ENCODE measurements at places on chromosomes 2 and 18. TPM values are rescaled to one million over a fixed set of nuclear protein-coding genes. Genes with fewer than 3 reads are reported as not detected.

- H3K27me3 ChIP-seq = no peaks in the 10 kb centered on the region
- no peaks in the 10 kb centered on the region for H3K36me3 ChIP-seq
- H3K4me1 ChIP-seq = no peaks in the 10 kb centered on the region
- DNase-seq = no peak
Observed at GRCh38 chr2:8479298-8479697, 202.6 kb upstream of the ID2 start.

The MLPH gene
- not detected for polyA plus RNA-seq

- no peaks in the 10 kb centered on the region for H3K27me3 ChIP-seq
- peaks cover 2% of the 10 kb centered on the region for H3K4me1 ChIP-seq
- H3K36me3 ChIP-seq = no peaks in the 10 kb centered on the region
- no peak for DNase-seq
- H3K4me3 ChIP-seq = no peak overlapping the region
Observed at GRCh38 chr2:112601754-112602153, 17.3 kb downstream of the CHCHD5 start.

DNA sequence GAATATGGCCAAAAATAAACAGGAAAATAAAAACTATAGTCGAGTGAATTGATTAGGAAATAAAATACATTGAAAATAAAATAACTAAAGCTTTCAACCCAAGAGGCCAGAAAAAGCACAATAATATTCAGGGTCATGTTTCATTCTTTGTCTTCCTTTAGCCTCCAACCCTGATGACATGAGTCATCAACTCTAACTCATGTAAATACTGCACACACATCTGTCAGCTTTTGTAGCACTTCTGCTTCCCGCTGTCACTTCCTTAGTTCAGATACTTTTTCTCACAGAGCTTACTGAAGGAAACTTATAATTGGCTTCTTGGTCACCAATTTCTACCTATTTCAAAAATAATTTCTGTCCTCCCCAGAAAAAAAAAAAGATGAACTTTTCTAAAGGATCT lies 112.8 kb downstream of the UPP2 start:
- peak; percentile 82 for DNase-seq
- peaks cover 8% of the 10 kb centered on the region for H3K4me1 ChIP-seq
- no peak overlapping the region for H3K4me3 ChIP-seq
- peaks cover 4% of the 10 kb centered on the region for H3K27me3 ChIP-seq

- H3K4me1 ChIP-seq = no peaks in the 10 kb centered on the region
- peaks cover 4% of the 10 kb centered on the region for H3K27me3 ChIP-seq
- no peaks in the 10 kb centered on the region for H3K36me3 ChIP-seq
- H3K4me3 ChIP-seq = no peak overlapping the region
Observed at GRCh38 chr2:198304859-198305258, 500.5 kb downstream of the PLCL1 start.

DNA sequence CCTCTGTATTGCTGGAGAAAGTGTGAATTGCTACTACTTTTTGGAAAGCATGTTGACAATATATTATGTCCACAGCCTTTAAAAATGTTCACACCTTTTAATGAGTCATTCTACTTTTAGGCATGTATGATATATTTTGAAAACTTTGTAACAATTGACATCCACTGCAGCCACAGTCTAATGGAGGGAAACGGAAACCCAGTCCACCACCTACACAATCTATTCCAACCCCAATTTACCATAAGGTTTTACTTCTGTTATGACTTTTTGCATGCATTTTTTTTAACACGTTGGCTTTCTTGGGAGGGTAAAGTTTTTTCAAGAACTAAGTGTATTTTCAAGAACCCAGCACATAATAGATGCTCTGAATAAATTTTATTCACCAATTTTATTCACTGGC lies 38.5 kb upstream of the ATP8B1 start:
- no peak overlapping the region for H3K4me3 ChIP-seq
- H3K27ac ChIP-seq = no peak overlapping the region
- peaks cover 42% of the 10 kb centered on the region for H3K4me1 ChIP-seq
- DNase-seq = no peak
- no peaks in the 10 kb centered on the region for H3K36me3 ChIP-seq

The POTEJ gene
- polyA plus RNA-seq = 0.03 TPM

GRCh38 chr2:236587861-236588815 lies 18.5 kb downstream of the ACKR3 start:
- no peaks in the 10 kb centered on the region for H3K27me3 ChIP-seq
- peaks cover 5% of the 10 kb centered on the region for H3K4me1 ChIP-seq
- no peak overlapping the region for H3K27ac ChIP-seq
- H3K36me3 ChIP-seq = no peaks in the 10 kb centered on the region
- DNase-seq = no peak
- no peak overlapping the region for H3K4me3 ChIP-seq
